ENCODE measurements at places on chromosomes 2 and 18.

DNA sequence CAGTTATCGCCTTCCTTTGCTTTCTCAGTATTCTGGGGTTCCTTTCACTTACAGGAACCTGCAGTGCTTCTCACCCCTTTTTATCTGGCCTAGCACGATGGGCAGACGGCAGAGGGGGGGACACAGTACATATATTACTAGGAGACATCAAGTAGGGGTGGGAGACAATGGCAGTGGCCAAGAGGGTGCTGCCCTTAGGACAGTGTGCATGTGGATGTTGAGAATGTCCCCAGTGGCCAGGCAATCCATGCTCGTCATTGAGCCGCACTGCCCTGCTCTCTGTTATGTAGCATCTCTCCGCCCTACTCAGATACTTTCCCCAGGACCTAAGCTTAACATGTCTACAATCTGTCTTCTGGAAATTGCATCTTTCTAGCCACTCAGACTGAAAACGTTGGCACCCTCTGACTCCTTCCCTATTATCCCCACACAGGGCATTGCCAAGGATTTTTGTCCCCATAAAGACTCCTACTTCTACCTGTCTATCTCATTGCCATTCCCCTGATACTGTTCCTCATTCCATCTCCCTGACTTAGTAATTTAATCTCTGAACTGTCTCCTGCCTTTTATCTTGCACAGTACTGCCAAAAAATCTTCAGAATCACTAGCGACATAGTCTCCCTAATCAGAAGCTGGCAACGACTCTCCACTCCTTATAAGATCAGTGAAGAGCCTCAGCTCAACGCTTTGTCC, 6.6 kb downstream of the DSG2 start:
- no peak for DNase-seq

GRCh38 chr2:165193178-165193777, 10.6 kb downstream of the SCN3A start:
- no peak for DNase-seq

DNA sequence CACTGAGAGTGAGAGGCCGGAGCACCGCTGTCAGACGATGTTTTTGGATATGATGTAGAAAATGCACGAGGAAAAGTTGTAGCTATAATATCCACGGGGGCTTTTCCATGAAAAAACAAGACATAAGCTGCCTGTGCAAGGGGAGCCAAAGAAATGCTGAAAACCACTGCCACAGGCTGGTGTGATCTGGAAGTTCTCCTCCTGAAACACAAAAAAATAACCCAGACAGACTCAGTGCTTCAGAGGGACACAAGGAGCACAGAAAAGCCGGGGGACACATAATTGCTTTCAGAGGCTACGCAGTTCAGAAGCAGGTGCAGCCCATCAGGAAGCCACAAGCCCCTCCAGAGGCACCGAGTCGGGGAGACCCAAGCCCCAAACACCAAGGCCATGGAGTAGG, 98.2 kb downstream of the ZNF516 start:
- no peak for DNase-seq

DNA sequence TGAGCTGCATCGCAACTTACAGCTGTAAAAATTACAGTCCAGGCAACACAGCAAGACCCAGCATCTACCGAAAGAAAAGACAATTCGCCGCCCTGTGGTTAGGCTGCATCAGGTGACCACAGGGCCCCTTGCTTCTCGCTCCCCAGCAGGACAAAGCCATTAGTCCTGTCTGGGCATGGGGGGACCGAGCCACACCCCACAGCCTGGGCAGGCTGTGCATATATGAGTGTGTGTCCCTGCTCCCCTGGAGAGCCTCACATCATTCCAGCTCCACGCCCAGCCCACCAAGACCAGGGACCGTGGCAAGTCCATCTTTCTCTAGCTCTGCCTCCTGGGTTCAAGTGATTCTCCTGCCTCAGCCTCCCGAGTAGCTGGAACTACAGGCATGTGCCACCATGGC, 33.9 kb downstream of the SNORC start:
- no peak for DNase-seq

- DNase-seq, result no peak
These were observed 62.4 kb upstream of the EHBP1 start for GRCh38 chr2:62643100-62643471.

DNA sequence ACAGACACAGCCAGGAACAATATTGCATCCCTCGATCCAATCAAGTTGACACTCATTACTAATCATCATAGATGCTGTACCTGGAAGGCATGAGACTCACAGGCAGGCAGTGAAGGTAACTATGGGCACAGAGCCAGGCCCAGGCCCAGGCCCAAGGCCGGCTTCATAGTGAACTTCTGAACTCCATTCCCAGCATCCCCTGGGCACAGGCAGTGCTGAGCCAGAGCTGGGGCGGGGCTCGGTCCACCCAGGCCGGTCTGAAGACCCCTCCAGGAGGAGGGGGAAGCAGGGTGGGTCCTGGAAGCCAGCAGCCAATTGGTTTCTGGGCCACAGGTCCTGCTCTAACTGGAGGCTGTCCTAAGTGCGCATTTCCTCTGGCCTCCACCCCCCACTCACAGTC, 37.6 kb downstream of the MLPH start:
- DNase-seq, result no peak

- no peak for DNase-seq
These were observed 61.7 kb downstream of the PRKCE start for GRCh38 chr2:45713136-45713535.

- no peak for DNase-seq
These were observed 45.9 kb upstream of the ASAP2 start for GRCh38 chr2:9160732-9161131.

- DNase-seq, result no peak
These were observed 233.7 kb downstream of the PRKCE start for GRCh38 chr2:45885171-45885621.

GRCh38 chr2:201273330-201273983, 13.1 kb downstream of the CASP8 start:
- DNase-seq, result no peak

DNA sequence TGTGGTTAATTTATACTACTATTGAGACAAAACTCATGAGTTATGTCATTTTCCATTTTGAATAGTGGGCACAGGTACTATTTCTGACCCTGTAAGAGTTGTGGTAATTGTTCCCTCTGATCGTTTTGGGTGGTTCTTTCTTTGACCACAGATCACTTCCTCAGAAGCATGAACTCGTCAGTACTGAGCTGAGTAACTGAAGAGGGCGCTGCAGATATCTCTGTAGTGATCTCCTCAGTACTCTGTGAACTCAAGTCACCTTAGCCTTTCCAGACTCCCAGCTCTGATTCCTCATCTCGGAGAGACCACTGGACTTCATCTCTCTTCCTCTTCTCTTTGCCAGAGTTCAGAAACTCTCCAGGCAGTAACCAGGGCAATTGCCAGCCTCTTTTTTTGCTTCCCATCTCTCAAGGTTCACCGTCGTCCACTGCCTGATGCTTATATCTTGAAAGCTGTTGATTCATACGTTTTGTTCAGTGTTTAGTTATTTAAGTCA, 9.4 kb upstream of the IL1RL1 start:
- DNase-seq, result peak; percentile 66

DNA sequence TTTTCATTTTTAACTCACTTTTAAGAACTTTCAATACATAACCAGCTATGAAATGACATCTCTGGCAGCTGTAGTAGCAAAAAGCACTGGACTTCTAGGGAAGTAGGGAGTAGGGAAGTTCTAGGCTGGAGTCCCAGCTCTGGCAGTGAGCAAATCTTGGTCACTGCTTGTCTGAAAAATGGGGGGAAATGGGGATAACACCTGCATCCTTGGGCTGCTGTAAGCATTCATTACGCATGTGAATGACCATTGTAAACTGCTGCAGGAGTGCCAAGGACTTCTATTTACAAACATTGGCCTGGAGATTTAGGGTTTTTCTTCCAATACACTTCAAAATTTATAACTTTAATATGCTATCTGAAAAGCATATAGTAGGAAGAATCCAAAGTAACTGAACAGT, 972 bp upstream of the MPP4 start:
- no peak for DNase-seq

DNA sequence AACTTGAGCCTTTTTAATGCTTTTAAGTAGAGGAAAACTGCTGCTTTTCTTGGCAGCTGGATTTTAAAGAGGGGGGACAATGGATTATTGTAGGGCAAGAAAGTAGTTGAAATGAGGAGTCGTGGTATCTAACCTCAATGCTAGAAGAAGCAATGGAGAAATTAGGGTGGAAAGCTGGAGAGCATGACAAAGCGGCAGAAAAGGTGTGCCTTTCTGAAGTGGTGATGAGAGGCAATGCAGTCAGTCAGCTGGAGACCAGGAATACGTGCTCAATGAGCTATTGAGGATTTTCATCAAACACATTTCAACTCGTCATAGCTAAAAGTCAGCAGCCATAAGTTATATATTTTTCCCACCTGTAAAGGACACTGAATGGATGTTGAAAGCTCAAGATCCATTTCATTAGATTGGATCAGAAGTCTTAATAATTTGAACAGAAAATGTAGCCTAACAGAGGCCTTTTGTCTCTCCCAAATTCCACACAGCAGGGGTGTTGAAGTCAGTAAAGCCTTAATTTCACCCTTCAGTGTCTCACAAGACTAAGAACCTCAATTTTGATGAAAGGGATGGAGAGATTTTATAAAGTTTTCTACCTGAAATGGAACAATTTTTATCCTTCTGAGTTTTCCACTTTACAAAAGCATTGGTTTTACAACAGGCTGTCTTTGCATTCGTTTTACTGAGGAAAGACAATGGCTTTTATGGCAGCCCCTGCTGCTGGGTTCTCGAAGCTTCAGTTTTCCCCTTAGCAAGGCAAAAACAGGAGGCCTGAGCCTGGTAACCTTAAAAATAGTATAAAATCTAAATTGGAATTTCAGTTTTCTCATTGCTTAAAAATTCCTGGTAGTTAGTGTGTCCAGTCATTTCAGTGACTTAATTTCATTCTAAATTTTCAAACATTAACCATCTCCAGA, 131.1 kb downstream of the CCDC102B start:
- no peak for DNase-seq

DNA sequence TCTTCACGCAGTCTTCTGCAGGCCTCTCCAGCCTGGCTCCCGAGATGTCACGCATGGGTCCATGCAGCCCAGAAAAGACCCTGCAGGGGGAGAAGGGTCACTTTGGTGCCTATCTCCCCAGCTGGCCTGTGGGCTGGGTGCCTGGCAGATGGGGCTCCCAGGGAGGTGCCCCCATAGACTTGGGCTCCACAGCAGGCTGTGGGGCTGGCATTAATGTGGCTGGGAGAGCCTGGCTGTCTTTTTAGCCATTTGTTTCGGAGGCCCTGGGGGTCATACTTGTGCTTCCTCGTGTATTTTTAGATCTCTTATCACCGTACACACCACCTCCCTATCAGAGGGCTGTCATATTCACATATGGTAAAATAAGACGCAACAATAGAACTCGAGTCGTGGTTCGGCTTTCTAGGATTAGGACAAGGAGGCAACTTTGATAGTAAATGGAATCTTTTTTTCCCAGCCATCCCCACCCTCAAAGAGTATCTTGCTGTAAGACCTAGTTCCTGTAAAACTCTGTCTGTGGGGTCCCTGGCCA, 74.5 kb downstream of the LRRFIP1 start:
- DNase-seq, result no peak

- DNase-seq, result no peak
These were observed 199.7 kb downstream of the ADCYAP1 start for GRCh38 chr18:1104181-1104881.

GRCh38 chr18:55968550-55968949, 380.6 kb upstream of the TCF4 start:
- DNase-seq, result no peak

- no peak for DNase-seq
These were observed 46.2 kb upstream of the TRIM43B start for GRCh38 chr2:95530734-95531133.

- no peak for DNase-seq
These were observed 10.9 kb downstream of the SH3RF3 start for GRCh38 chr2:109139865-109140396.

GRCh38 chr2:98558852-98559530, 49.3 kb downstream of the COA5 start:
- no peak for DNase-seq

GRCh38 chr2:113677330-113677729, 50.3 kb downstream of the RABL2A start:
- no peak for DNase-seq

GRCh38 chr2:232309592-232309991, 69.0 kb upstream of the ALPP start:
- no peak for DNase-seq

- no peak for DNase-seq
These were observed 281.8 kb downstream of the NCKAP5 start for GRCh38 chr2:133286326-133286922.

GRCh38 chr2:241234962-241235740, 46.7 kb downstream of the ANO7 start:
- DNase-seq, result no peak

GRCh38 chr2:37916512-37917082, 8.5 kb upstream of the RMDN2 start:
- DNase-seq, result no peak

DNA sequence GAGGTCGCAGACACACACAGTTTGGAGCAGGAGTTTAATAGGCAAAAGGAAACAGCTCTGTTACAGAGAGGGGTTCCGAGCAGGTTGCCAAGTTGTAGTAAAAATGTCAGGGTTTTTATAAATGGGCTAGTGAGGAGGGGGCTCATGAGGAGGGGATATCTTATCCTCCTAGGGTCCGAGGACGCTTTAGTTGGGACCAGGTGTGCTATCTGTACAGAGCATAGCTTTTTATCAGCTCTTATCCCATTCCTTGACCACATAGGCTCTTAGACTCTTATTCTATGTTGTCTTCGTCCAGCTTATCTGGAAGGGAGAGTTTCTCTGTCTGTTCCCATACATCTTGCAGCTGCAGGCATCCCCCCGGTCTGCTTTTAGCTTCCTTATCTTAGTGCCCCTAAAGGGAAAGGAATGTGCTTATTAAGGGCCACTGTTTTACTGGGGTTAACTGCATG, 44.7 kb downstream of the PDK1 start:
- DNase-seq, result no peak

DNA sequence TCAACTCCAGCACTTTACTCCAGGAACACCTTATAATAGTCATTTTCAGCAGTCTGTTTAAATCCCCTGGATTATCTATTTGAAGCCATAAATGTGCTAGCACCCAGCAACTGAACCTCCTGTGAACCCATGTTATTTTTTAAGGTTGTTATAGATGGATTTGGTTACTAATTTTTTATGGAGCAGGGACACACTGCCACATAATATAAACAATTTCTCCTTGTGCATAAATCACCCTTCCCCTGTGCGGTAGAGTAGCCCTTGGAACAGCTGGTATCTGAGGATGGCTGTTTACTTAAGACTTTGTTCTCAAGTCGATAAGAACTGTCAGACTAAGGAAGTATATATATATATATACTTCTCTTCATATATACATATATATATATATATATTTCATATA, 367.4 kb downstream of the EPHA4 start:
- no peak for DNase-seq
